ENCODE measurements at places on chromosomes 2 and 18.

DNA sequence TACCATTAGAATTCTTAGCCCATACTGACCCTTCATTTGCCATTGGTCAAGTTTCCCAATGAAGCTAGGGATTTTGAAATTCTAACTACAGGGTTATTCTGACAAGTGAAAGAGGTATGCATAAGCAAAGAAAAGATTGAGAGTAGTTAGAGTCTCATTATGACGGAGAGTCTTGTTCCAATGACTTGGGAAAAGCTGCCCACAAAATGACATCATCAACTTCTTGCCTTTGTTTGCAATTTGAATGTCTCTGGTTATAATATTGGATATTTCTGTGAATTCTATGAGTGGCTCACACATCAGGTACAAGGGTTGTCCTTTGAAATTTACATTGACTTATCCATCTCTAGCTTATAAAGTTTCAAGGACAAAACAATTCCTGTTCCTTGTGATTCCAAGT is 772.2 kb downstream of the TRIB2 start:
- no peak for DNase-seq

DNA sequence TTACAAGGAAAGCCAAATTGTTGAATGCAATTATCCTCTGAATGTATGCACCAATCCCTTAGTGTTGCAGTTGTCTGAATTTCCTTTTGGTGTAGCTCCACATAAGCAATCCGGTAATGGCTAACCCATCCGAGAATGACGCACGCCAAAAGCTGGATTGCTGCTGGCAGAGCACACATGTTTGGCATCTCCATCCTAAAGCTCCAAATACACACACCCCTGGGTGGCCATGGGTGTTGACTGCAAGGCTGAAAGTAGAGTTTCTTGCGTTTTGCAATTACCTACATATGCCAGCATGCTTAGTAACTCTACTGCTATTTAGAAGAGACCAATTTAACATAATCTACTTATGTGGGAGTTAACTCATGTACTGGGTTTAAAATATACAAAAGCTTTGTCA is 53.1 kb downstream of the KCTD1 start:
- DNase-seq = no peak

DNA sequence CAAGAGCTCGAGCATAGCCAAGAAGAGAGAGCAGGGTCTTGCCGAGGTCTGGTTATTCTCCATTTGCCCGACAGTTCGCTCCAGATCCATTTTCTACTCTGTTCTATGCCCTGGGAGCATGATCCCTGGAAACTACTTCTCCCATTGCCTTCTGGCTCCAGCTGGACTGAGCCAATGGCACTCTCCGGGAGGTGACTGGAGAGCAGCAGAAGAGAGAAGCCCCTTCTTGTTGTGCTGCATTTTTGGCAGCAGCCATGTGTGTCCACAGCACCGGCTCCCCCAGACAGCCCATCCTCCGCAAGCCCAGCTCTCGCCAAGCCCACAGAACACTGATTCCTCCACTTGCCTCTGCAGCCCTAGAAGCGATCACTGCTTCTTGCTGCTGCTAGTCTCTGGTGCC is 345.5 kb downstream of the TNS1 start:
- DNase-seq = no peak

- DNase-seq = no peak
These were observed 81.1 kb downstream of the LPIN1 start for GRCh38 chr2:11827547-11827946.

DNA sequence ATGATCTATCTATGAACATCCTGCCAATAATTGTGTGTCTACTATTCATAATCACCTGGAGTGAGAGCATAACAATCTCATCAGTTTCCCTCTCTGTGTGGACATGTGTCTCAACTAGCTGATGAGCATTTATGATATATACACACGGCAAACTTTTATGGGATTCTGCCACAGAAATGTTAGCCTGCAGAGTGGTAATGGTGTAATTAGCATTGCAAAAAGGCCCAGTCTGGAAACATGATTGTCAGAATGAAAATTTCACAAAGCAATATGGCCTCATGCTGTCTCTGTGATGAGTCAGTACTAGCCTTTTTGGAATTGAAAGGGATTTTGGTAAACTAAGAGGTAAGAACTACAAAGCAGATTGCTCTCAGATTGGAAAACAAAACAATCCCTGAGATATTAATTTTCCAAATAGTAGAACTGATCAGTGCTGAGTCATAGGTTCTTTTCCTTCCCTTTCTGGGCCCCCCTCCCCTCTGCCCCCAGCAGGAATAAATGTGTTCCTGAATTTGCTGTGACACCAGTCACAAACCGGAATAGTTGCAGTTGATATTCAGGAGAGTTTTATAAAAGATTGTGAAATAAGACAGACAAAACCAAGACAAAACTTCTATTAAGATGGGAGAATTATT is 189.2 kb downstream of the OSR1 start:
- no peak for DNase-seq

GRCh38 chr2:62344472-62344871 is 148.6 kb downstream of the B3GNT2 start:
- DNase-seq = peak; percentile 56

GRCh38 chr18:35387152-35387571 is 10.0 kb upstream of the ZNF396 start:
- DNase-seq = no peak

DNA sequence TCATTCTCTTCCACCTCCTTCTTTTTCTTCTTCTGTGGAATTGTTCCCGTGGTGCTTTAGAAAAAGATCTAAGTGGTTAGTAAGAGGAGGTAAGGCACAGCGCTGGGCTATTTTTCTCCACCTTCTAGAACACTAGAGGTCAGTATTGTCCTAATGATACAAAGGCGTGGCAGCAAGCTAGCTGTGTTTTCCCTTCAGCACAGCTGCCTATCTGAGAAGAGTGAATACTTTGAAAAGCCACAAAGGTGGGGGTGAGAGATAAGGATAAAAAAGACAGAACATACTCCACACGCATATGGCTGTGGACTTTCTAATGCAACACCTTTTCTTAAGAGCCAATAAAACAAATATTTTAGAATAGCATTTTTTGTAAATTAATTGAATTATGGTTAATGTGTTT is 2.1 kb downstream of the CNTNAP5 start:
- DNase-seq = peak; percentile 68

DNA sequence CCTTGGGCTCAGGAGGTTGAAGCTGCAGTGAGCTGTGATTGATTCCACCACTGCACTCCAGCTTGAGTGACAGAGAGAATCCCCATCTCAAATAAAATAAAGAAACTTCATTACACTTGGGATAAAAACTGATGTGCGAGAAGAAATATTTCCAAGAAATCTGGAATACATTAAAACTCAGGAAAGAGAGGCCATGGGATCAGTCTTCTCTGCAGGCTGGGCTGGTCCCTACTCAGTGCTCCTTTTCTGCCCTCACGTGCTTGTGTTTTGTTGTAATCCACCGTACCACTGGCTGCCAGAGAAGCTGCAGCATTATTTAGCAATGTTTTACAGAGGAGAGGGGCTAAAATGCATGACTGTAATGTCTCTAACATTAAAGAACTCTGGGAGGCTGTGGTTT is 282.0 kb downstream of the SLC8A1 start:
- DNase-seq = no peak

GRCh38 chr2:115654362-115654761 is 1211.9 kb downstream of the DPP10 start:
- no peak for DNase-seq

DNA sequence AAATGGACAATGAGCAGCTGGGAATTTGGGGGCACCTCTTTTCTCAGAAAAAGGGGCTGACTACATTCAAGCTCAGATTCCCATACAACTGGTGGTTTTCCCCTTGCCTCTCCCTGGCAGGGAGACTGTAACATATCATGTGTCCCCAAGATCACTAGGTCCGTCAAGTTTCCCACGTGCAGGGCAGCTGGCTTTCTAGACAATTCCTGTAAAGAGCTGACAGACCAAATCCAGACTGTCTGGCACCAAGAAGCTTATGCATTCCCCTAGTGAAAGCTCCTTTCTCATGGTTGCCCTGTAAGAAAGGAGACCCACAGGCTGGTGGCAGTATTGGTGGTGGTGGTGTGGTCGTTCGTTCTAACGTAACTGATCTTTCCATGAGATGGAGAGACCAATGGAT is 48.8 kb downstream of the THUMPD2 start:
- DNase-seq = no peak

DNA sequence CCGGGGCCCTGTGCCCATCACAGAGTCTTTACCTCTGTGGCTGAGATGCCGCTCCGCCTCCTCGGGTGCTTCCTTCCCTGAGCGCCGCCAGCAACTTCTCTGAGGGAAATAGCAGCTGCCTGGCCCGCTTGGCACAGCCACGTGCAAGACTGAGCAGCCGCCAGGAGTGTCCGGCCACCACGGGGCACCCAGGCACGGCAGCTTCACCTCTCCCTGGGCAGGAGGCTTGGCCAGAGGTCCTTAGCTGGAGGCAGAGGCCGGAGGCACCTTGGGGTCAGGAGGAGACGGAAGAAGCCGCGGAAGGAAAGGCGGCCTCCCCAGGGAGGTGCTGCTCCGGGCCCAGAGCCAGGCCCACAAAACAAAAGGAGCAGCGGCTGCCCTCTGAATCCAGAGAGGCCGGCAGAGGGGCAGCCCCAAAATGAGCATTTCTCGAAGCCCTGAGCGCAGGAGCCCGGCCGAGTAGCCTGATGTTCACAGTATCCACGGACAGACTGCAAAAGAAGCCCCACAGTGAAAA is 6.0 kb upstream of the LIMS2 start:
- DNase-seq = no peak

DNA sequence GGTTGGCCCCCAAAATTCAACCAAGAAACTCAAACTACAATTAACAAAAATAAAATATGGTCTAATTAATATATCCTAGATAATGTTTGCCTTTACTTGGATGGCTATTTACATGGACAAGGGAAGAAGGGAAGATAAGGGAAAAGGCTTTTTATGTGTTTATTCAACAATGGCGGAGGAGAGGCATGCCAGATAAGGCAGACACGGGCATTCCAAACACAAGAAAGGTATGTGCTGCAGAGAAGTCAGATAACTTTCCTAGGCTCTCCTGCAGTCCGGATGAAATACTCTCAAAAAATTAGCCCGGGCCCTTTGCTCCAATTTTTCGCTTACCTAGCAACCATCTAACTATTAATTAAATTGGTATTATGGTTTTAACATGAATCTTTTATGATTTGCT is 5.1 kb upstream of the TTR start:
- DNase-seq = no peak

- DNase-seq = no peak
These were observed 504.4 kb upstream of the TNP1 start for GRCh38 chr2:217364224-217364623.

- DNase-seq = peak; percentile 50
These were observed 30.4 kb downstream of the NAT8 start for GRCh38 chr2:73611867-73612266.

DNA sequence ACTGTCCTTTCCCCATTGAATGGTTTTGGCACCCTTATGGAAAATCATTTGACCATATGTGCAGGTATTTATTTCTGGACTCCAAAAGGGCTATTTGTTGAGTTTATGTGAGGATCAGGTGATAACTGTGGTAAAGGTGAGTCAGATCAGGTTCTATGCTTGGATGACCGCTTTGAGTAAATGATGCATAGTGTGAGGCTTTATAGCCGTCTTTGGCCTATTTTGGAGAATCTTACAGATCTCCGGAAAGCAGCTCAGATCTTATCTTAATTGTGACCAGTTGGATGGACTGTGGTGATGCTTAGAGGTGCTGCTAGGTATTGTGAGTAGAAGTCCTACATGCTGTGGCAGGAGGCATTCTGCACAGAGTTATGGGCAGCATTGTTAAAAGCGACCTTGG is 126.2 kb downstream of the METTL8 start:
- DNase-seq = no peak

DNA sequence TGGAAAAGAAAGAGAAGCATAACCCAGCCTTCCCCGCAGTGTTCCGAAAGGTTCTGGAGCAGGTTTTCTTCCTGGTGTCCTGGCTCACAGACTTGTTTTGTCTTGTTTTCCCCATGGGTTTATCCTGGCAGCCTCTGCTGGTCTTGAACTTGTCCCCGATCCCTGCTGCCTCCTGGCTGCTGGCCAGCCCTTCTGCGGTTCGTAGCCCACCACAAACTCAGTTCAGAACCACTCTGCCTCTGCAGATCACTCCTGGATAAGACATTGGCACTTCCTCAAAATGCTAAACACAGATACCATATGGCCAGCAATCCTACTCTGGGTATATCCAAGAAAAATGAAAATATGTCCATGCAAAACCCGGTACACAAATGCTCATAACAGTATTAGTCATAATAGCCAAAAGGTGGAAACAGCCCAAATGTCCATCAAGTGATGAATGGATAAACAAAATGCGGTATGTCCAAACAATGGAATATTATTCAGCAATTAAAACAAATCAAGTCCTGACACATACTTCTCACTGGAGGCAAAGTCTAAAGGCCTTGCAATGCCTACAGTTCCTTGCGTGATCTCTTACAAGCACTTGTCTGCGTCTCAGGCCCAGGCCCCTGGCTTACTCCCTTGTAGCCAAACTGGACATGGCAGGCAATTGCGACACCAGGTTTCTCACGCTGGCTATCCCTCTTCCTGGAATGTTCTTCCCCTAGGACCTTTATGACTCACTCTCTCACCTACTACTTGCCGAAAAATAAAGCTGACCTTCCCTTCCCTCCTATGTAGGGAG is 28.0 kb upstream of the ARHGEF4 start:
- DNase-seq = peak; percentile 65

DNA sequence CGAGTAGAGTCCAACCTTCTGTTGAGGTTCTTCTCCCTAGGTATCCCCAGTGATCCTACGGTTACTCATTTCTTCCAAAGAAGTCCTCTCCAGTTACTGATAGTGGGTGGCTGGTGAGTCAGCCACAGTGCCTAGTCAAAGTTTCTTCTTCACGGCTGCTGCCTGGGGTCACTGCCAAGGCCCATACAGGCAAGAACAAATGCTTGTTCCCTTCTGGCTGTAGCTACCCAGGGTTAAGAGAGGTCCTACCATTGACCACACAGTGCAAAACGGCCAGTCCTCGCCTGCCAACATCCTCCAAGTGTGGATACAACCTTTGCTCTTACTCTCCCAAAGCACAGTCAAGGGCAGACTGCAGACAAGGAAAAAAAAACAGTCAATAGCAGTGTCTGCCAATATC is 2.9 kb upstream of the PTPN4 start:
- DNase-seq = peak; percentile 79

DNA sequence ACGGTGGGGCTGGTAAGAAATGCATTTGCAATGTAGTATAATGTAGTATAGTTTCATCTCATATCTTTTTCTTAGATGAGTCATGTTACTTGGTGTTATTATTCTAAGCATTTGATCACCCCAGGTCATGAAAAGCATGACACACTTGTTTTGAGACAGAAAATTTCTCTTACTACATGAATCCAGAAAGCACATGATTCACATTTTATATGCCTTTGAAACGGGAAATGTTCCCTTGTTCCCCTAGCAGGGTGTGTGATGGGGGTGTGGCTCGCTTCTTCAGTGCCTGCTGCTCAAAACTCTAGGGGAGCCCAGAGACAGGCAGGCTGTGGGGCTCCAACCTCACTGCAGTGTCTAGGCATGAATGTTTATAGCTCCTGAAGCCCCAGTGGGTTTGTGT is 116.0 kb upstream of the RAB27B start:
- DNase-seq = peak; percentile 83

- no peak for DNase-seq
These were observed 6.2 kb downstream of the SEPTIN2 start for GRCh38 chr2:241321886-241322285.

DNA sequence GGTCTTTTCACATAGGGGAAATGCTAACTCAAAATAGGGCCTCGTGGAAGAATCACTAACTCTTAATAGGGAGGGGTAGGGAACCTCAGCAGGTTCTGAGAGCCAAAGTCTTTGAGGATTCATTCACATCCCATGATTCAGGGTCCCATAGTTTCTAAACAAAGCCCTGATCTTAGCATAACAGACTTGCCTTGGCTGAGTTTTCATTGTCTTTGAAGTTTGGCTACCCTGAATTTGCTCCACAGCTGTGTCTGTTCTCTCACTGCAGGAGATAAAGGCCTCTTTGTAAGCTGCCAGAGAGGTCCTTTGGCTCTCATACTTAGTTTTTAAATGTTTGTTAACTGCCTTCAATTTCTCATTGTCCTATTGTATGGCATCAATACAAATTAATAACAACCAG is 54.5 kb downstream of the ZDBF2 start:
- no peak for DNase-seq
